ENCODE measurements at places on chromosomes 3 and 15.

GRCh38 chr15:38377636-38378035 is 76.3 kb upstream of the FAM98B start:
- no peak for DNase-seq

DNA sequence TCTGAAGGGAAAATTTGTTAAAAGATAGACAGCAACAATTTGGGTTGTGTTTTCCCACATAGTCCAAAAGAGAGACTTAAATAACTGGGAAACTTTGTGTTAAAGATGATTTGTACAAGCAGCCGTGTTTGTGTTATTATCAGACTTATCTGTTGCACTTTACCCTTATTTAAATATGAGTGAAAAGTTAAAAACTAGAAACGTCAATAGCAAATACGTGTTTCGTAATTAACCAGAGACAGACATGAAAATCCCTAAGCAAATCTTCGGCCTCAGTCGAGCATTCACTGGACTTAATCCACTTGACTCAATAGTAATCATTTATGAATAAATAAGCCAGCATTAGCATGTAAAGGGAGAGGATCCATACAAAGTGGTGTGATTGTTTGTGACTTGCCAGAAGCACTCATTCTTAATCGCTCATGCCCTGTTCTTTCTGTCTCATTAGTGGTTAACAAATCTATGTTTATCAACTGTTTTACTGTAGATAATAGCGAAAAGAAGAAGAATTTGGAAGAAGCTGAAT is 34.2 kb downstream of the BLM start:
- no peak for DNase-seq

DNA sequence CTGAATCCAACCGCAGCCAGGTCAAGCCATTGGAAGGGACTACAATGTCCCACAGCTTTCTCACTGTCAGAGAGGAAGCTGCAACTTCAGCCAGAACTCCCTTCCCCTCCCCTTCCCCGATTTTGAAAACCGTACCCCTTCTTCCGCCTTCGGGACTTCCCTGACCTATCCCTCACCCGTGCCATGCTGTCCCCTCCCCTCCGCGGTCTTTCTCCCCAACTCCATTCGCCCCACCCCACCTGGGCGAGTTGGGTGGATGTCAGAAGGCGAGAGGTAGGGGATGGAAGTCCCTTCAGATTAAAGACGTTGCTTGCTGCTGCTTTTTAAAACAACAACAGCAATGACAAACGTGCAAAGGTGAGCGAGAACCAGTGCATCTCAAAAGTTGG is 723 bp downstream of the CPNE4 start:
- no peak for DNase-seq

GRCh38 chr3:126019683-126020082 is 50.7 kb downstream of the ROPN1B start:
- DNase-seq, result no peak

- DNase-seq, result no peak
Measured at GRCh38 chr3:77102951-77103769, 63.3 kb downstream of the ROBO2 start.

DNA sequence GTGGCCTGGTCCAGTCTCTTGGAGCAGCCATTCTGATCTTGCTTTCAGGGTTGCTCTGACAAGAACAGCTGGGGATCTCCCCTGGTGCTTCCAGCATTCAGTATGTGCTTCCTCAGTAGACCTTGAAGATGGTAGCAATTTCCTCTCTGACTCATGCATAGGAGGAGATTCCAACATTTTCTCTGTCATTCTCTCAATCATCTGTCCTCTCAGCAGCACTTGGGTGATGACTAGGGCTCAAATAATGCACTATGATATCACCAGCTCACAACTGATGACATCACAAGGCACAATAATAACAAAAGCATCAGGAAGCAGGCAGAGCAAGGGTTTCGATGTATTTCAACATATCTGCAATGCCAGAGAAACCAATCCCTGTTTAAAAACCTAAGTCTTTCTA is 52.7 kb downstream of the NFKBIZ start:
- DNase-seq, result peak; percentile 37

DNA sequence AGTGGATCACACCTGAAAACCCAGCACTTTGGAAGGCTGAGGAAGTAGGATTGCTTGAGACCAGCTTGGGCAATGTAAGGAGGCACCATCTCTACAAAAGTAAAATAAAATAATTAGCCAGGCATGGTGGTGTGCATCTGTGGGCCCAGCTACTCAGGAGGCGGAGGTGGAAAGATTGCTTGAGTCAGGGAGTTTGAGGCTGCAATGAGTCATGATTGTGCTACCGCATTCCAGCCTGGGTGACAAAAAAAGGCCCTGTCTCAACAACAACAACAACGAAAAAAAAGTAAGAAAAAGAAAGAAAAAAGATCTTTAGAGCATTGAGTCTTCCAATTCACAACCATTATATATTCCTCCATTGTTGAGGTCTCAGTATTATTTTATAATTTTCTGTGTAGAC is 192.4 kb upstream of the DPH6 start:
- no peak for DNase-seq

- no peak for DNase-seq
Measured at GRCh38 chr15:86040356-86041033, 39.2 kb upstream of the AGBL1 start.

GRCh38 chr3:61565569-61565968 is 4.2 kb downstream of the PTPRG start:
- DNase-seq, result no peak

- DNase-seq, result no peak
Measured at GRCh38 chr3:47870156-47870555, 67.2 kb downstream of the DHX30 start.

GRCh38 chr3:57682284-57682683 is 10.6 kb downstream of the DENND6A start:
- DNase-seq, result no peak

All from bone marrow (tissue), 2 donors.